ENCODE measurements at places on chromosomes 3 and 15.

DNA sequence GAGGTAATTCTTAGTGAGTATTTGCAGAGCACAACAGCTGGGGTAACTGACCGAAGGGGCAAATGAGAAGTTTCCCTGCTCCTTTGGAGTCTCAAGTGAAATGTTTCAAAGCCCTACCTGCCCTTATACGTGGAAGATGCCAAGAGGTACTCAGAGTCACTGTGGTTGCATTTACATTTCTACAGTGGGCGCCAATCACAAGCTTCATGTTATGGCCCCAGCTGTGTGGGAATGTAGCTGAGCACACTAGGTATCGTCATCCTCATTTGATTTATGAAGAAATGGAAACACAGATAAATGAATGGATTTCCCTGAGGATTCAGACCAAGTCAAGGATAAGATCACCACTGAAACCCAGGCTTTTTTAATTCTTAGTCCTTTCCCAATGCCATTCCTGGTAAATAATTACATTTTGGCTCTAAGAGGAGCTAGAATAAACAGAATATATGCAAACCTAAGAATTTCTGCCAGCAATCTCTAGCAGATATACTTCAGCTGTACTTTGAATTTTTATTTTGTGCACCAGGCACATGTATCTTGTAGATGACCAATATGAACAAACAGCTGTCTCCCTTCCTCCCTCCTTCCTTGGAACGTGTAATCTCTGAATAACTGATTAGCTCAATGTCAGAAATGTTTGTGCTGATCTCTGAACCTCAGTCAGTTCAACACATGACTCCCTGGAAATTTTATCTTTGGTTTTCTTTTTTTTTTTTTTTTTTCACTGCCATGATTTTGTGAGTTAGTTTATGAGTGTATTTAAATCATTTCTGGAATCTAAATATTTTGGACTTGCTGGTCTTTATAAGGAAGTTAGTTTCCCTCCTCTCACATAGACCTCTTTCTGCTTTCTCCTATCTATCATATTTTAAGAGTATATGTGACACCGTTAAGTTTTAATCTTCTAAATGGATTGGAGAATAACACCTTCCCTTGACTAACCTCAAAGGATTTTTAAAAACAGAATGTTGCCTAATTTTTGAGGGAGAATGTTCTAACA is 69.2 kb downstream of the MAP2K5 start:
- DNase-seq, result no peak

GRCh38 chr3:179967622-179968021 is 69.1 kb downstream of the PEX5L start:
- no peak for DNase-seq

DNA sequence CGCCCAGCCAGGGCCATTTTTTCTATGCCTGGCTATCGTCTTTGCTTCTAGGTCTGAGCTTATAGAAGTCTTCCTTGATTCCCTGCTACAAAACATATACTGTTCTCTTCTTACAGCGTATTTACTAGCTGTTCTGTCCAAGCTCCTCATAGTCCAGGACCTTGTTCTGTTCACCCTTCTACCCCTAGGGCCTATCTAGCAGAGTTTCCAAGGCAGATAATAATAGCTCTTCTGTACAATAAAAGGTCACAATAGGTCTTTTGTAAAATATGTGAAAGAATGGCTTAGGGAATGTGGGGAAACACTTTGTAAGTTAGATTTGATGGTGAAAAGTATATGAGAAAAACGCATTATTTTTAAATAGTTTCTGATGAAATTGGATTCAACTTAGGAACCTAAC is 158.2 kb downstream of the P3H2 start:
- DNase-seq, result no peak

DNA sequence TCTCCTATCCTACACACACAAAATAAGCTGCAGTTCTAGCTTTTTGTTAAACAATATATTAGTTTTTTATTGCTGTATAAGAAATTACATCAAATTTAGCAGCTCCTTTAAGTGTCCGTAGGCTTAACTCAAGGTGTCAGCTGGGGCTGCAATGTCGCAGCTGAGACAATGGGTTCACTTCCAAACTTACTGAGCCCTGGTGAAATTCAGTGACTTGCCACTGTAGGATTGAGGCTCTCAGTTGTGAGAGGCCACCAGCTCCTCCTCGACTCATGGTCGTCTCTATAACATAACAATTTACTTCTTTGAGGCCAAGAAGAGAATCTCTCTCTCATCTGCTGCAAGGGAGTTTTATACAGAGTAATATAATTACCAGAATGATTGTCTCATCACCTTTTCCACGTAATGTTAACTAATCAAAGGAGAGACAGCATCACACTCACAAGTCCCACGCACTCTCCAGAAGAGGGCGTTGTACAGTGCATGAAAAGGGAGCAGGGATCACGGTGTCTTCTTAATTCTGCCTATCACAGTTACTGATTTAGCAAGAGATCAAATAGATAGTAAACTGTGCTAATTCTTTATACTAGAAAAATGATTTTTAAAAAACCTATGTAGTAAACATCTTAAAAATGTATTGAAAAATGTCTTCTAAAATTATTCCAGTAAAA is 735.6 kb upstream of the GBE1 start:
- no peak for DNase-seq

GRCh38 chr15:64004587-64004986 is 41.7 kb downstream of the DAPK2 start:
- DNase-seq, result no peak

GRCh38 chr15:35150361-35150760 is 65.3 kb upstream of the NANOGP8 start:
- no peak for DNase-seq

DNA sequence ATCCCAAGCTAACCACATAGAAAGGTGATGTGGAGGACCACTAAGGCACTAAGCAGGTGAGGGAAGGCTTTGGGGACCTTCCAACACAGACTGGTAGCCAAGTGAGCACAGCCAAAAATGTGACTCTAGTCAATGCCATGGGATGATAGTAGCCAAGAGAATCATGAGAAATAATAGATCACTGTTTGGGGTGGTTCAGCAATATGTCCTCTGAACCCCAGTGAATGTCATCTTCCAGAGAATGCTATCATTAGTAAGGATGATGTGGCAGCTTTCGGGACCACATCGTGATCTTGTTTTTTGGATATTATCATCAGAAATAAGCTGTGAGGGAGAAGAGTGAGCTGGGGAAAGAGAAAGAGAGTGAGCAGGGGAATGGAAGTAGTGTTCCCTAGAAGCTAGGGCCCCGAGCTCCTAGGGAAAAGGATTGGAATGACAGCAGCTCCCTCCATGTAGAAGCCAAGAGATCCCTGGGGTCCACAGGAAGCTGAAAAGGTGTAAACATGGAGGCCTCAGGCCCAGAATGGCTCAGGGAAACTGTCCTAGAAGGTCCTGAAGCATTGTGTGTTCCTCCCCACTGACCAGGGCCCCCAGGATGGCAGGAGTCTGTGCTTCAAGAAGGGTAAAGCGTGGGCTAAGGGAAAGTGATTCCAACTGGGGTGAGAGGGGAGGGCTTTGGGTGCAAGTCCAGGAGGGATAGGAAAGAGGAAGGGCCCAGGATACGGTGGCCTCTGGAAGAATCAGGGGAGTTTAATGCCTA is 56.6 kb upstream of the KLF13 start:
- no peak for DNase-seq

DNA sequence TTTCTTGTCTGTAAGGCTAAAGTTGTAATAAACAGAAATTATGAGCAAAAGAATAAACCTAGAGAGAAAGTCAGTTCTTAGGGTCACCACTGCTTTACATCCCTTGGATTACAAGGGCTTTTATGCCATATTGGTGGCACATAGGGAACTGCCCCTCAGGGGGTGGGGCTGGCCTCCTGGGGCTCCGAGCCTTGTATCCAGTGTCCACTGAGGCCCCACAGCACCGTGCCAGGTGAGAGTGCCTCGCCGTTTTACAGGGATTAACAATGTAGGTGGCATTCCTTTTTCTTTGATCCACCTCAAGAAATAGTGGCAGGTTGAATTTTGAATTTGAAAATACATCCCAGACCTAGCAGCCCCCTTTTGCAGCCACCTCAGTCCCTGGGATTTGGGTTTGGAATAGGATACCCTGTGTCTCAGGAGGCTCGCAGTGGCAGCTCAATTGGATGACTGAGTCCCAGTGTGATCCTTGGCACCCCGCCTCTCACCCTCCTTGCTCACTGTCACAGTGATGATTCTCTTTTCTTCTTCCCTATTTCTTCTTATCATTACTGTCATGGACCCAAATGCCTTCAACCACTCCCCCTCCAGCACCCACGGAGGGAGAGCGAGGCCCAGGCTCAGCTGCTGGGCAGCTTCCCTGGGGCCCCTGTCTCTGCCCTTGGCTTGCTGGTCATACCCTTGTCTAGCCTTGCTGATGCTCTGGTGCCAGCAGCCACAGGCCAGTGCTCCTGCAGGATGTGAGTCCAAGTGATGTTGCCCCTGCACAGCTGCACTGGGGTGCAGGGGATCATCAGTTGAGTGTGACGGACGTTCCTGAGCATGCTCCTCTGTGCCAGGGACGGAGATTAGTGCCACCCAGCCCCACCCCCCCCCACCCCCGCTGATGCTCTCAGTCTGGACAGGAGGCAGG is 137.9 kb downstream of the DNAJB8 start:
- DNase-seq, result peak; percentile 12
